H9 (cell line): ENCODE measurements at places on chromosomes 5 and 9.

DNA sequence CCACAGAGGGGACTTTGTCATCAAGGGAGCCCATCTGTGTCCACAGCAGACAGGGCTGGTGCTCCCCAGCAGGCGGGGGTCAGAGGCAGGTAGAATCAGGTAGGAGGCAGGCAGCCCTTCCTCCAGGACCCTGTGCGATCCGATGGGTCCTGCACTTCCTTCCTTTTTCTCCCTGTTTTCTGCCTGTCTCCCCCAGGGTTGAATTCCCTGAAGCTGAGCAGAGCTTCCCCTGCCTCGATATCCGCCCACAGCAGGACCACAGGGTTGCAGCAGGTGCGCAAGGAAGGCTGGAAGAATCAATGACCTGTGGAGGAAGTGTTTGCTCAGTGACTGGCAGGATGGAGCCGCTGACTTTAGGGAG lies 69.2 kb downstream of the MRPL36 start:
- no peaks in the 10 kb centered on the region for H3K27me3 ChIP-seq
- peak; percentile 12 for DNase-seq
- H3K4me3 ChIP-seq: no peak overlapping the region
- H3K36me3 ChIP-seq: no peaks in the 10 kb centered on the region; the same call in 2 of the 3 replicates
- H3K4me1 ChIP-seq: no peaks in the 10 kb centered on the region

DNA sequence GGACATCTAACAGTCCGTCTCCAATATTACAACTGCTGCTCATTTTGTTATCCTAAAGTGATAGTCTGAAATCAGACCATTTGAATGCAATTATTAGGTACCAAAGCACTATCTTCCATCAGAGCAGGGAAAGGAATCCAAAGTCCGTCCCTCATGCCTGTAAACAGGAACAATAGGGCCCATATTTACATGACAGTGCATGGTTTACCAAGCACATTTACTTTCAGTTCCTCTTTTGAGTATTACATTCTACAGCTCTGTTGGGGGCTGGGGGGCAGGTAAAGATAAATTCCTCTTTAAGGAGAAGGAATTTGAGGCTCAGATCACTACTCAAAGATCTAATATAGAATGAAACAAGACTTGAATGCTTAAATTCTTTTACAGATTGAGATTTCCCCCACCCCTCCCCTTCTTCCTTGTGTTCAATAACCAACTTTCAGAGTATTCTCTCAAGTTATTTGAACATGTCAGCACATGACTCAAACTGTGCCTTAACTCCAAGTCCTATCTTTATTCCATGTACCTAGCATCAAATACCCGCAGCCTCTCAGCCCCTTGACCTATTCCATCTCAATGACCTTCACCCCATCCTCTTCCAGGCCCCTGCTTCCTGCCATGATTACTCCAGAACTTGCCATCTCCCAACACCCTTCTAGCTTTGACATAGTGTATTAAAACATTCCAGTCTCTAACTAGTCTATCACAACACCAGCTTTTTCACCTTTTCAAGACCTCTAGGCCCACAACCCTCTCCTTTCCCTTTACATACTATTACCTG lies 71.0 kb downstream of the BRINP1 start:
- peaks cover 9% of the 10 kb centered on the region; the same call in 1 of the 2 replicates for H3K4me1 ChIP-seq
- peak; percentile 48 for DNase-seq
- peak overlapping the region; percentile 88 for H3K27ac ChIP-seq
- no peaks in the 10 kb centered on the region; the same call in 2 of the 3 replicates for H3K36me3 ChIP-seq
- H3K4me3 ChIP-seq: peak overlapping the region; percentile 5
- no peaks in the 10 kb centered on the region for H3K27me3 ChIP-seq

GRCh38 chr5:63089147-63089546 lies 510.5 kb downstream of the LRRC70 start:
- no peaks in the 10 kb centered on the region; the same call in 1 of the 2 replicates for H3K36me3 ChIP-seq
- no peaks in the 10 kb centered on the region for H3K4me1 ChIP-seq
- DNase-seq: no peak
- H3K27ac ChIP-seq: no peak overlapping the region
- H3K27me3 ChIP-seq: no peaks in the 10 kb centered on the region

- DNase-seq: peak; percentile 58
- H3K27me3 ChIP-seq: no peaks in the 10 kb centered on the region
- H3K4me1 ChIP-seq: peaks cover 14% of the 10 kb centered on the region
- no peak overlapping the region; the same call in 2 of the 3 replicates for H3K4me3 ChIP-seq
These were observed 39.7 kb upstream of the SPRY4 start for GRCh38 chr5:142364251-142365145.

DNA sequence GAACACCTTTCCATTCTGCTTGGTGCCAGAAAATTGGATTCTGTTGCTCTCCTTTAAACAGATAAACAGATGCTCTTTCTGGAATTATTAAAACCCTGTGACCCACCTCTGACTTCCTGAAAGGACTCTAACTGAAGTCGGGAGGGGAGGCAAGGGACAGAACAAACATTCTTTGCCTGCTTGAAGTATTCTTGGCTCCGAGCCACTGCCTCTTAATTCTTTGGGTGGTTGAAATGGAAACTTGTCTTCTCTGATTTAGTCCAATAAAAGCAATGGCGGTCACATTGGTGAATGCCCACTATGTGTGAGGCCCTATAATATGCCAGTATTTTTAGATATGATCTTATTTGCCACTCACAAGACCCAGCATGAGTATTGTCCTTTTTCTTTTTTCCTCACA lies 236.8 kb downstream of the SLIT3 start:
- no peaks in the 10 kb centered on the region for H3K36me3 ChIP-seq
- H3K4me1 ChIP-seq: peaks cover 20% of the 10 kb centered on the region
- H3K27ac ChIP-seq: no peak overlapping the region
- H3K4me3 ChIP-seq: no peak overlapping the region
- DNase-seq: no peak
- no peaks in the 10 kb centered on the region; the same call in 1 of the 2 replicates for H3K27me3 ChIP-seq

DNA sequence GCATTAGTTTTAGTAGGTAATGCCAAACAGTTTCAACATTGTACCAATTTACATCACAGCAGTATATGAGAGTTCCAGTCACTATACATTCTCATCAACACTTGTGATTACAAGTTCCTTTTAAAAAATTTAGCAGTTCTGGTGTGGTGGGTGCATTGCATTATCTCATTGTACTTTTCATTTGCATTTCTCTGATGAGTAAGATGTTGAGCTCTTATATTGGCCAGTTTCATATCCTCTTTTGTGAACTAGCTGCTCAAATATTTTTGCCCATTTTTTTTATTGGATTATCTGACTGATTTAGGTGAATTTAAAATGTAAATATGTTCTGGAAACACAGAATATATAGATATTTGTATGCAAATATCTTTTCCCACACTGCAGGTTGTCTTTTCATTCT lies 160.9 kb upstream of the NR3C1 start:
- H3K27me3 ChIP-seq: no peaks in the 10 kb centered on the region
- no peaks in the 10 kb centered on the region for H3K36me3 ChIP-seq
- DNase-seq: no peak
- peaks cover 2% of the 10 kb centered on the region for H3K4me1 ChIP-seq

GRCh38 chr5:177427919-177428573 lies 1.6 kb downstream of the GRK6 start:
- peak overlapping the region; percentile 85 for H3K4me3 ChIP-seq
- H3K36me3 ChIP-seq: peaks cover 20% of the 10 kb centered on the region
- no peaks in the 10 kb centered on the region for H3K27me3 ChIP-seq
- no peak overlapping the region for H3K27ac ChIP-seq
